Activated CD4-positive, alpha-beta memory T cell treated with anti-CD3 and anti-CD28 coated beads for 36 hours (primary cell): ENCODE measurements at places on chromosomes 2 and 18. TPM values are rescaled to one million over a fixed set of nuclear protein-coding genes. Genes with fewer than 3 reads are reported as not detected.

Gene CRYGD
- total RNA-seq = not detected

Gene INPP5D
- total RNA-seq = 54.9 TPM

DNA sequence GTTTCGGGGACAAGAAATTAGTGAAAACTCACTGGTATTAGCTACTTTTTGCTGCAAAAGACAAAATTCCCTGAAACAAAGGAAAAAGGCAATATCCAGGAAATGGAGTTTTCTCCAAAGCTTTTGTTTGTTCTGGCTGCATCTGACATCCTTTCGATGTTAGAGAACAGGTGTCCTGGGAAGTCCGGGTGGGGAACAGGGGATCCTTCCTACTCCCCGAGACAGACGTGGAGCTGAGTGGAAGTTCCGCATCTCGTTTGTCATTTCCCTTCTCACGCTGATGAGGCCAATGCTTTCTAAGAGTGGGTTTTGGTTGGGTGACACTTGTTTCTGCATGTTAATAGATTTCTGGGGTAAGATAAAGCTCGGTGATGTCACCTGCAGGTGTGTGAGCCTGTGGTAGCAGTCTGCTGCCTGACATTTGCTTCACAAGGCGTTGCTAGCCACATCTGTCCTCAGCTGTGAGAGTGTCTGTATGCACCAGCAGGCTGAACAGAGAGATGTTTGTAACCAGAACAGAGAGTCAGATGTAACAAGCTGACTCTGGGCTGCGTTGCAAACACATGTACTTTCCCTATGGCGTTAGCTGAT, 125.9 kb downstream of the ACOXL start:
- peaks cover 37% of the 10 kb centered on the region for H3K4me1 ChIP-seq
- no peaks in the 10 kb centered on the region for H3K36me3 ChIP-seq
- no peak overlapping the region for H3K4me3 ChIP-seq
- H3K27me3 ChIP-seq = peaks cover 53% of the 10 kb centered on the region

DNA sequence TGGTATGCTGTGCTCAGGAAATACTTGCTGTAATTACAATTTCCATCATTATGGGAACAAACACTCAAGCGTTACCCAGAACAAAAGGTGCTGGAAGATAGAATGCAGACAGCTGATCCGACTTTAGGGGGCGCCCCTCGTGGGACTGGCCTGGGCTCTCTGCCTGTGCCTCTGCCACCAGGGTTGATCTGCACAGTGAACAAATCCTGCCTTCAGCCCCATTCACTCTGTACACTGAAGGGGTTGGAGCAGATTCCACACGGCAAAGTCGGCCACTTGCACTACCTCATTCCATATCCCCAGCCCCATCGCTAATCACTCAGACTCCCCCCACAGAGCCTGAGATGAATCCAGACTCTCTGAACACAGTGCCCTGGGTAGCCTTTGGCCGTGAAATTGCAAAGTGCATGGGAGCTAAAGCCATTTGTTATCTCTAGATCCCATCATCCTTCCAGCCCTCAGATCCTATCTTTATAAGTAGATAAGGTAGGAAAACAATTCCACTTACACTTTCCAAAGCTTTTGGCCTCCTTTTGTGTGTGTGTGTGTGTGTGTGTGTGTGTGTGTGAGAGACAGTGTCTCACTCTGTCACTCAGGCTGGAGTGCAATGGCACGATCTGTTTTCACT, 69.3 kb downstream of the INPP5D start:
- no peak overlapping the region for H3K4me3 ChIP-seq
- DNase-seq = peak; percentile 24
- H3K27ac ChIP-seq = peak overlapping the region; percentile 6
- H3K27me3 ChIP-seq = no peaks in the 10 kb centered on the region
- H3K4me1 ChIP-seq = peaks cover 19% of the 10 kb centered on the region
- H3K36me3 ChIP-seq = peaks cover 54% of the 10 kb centered on the region

- peaks cover 1% of the 10 kb centered on the region for H3K27me3 ChIP-seq
- no peaks in the 10 kb centered on the region for H3K4me1 ChIP-seq
- DNase-seq = no peak
These were observed 56.3 kb downstream of the KCNS3 start for GRCh38 chr2:17934721-17935120.

DNA sequence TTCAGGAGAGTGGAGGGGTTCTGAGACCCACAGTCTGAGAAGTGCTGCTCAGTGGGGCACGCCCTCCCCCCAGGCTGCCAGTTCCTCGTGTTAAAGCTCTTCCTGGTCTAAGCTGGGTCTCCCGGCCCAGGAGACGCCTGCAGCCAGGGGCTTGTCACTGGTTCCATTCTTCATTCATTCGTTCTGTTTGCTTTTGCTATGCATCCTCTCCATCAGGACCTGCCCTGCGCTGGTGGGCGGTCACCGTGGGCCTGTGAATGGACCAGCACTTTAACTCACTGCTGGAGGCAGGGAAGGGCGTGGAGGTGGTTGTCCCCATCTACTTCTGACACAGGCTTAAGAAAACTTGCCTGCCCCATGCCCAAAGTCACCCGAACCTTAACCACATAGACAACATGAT, 272.8 kb upstream of the HDAC4 start:
- no peaks in the 10 kb centered on the region for H3K36me3 ChIP-seq
- H3K4me1 ChIP-seq = no peaks in the 10 kb centered on the region
- no peak overlapping the region for H3K4me3 ChIP-seq
